ENCODE measurements at places on chromosomes 16 and 17.

DNA sequence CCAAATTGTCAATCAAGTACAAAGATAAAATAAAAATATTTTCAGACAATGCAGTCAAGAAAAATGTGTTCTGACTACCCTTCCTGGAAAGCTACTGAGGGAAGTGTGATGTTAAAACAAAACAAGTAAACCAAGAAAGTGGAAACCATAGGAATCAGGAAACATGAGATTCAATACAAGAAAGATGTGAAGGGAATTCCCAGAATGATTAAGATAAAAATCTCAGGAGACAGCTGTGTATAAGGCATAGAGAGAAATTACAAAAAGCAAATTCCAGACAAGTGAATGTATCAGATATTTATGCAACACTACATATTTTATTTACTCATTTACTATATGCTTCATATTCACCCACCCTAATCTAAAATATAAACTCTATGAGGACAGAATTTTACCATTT is 32.2 kb downstream of the TRIM37 start:
- no peak for DNase-seq

DNA sequence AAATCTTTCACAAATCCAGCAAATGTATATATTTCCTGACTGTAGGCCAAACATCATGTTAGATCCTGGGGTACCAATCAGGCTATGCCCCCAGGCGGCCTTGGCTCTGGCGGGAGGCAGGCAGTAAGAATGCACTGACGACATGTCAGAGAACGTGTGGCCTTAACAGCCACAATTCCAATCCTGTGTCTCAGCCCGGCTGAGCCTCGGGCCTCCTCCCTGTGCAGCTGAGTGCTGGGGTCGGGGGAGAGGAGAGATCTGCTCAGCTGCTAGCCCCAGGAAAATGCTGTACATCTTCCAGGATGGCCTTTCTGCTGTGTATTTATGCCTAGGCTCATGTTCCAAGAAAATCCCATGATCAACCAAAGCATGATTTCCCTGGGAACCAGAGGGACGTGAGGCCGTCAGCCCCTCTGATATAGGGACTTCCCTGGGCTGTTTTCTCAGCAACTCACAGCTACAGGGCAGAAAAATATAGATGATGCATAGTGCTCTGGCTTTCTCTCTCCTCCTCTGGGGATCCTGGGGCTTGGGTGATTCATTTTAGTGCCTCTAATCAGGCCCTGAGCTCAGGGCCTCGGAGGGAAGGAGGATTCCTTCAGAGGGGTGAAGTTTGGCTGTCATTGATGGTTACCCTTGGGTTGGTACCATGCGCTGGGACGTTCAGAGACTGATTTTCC is 604.0 kb downstream of the HS3ST4 start:
- no peak for DNase-seq

DNA sequence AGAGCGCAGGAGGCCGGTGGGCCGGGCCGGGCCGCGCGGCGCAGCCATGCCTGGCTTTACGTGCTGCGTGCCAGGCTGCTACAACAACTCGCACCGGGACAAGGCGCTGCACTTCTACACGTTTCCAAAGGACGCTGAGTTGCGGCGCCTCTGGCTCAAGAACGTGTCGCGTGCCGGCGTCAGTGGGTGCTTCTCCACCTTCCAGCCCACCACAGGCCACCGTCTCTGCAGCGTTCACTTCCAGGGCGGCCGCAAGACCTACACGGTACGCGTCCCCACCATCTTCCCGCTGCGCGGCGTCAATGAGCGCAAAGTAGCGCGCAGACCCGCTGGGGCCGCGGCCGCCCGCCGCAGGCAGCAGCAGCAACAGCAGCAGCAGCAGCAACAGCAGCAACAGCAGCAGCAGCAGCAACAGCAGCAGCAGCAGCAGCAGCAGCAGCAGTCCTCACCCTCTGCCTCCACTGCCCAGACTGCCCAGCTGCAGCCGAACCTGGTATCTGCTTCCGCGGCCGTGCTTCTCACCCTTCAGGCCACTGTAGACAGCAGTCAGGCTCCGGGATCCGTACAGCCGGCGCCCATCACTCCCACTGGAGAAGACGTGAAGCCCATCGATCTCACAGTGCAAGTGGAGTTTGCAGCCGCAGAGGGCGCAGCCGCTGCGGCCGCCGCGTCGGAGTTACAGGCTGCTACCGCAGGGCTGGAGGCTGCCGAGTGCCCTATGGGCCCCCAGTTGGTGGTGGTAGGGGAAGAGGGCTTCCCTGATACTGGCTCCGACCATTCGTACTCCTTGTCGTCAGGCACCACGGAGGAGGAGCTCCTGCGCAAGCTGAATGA is 606 bp downstream of the THAP11 start:
- peak; percentile 89 for DNase-seq

DNA sequence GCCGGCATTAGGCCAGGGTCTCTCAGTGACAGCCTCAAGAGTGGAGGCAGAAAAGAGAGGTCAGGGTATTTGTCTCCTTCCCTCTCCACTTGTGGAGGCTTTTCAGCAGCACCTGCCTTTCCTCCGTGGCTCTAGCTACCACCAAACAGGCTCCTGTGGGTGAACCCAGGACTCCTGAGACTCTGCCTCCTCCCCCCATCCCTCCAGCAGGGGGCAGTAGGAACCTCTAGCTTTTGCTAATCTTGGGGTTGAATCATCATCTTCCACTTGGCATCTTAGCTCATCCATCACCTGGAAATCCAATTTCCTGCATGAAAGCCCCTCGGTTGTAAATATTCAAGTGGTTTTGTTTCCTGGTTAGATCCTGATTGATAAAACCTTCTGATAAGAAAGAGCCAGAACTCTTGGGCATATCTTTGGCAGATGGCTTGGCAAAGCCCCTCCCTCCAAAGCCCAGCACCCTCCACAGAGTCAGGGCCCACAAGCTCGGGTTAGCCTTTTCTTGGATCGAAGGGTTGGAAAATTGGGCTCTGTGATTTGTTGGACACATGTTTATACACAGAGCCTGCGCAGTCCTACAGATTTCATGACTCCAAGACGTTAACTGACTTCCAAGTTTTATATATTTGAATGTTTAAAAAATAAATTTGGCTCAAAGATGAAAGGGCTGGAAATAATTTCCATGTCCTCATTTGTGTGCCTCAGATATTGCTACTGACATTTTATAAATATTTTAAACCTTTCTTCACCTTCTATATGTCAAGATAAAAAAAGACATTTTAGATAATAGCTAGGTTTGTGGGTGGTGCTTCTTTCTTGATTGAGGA is 322.1 kb downstream of the MAP2K4 start:
- peak; percentile 38 for DNase-seq

- peak; percentile 59 for DNase-seq
These were observed 7.9 kb upstream of the RNF157 start for GRCh38 chr17:76248013-76248782.

- DNase-seq = no peak
These were observed 8.0 kb upstream of the MYH13 start for GRCh38 chr17:10380631-10381408.

DNA sequence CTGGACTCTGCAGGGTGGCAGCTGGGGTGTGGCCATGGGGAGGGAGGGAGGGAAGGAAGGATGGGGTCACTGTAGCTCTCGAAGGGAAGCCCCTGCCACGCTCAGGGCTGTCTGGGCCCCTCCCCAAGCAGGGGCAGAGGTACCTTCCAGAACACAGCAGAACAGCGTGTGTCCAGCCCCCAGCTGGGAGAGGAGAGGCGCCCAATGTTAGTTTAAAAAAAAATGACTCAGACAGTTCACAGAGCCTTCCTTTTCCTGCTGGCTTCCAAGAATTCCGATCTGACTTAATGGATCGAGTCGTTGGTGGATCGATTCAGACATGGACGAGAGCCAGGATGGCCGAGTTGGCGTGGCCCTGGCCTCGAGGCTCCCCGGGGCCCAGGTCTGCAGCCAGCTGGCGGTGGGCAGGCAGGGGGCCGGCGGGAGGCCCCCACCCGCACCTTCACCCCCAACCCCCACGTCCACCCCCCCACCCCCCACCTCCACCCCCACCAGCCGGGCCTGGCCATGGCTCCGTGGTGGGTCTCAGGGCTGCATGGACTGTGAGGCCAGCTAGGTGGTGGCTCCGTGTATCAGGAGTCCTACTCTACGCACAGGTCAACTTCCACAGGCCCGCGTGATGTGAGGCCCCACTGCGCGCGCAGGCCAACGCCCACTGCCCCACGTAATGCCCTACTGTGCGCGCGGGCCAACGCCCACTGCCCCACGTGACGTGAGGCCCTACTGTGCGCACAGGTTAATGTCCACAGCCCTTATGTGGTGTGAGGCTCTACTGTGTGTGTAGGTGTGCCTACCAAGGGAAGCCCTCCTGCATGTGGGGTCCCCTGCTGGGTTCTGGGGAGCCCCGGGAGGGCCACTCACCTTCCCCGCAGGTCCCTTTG is 21.8 kb downstream of the CACNA1H start:
- DNase-seq = no peak

Data from activated CD4-positive, alpha-beta T cell treated with anti-CD3 and anti-CD28 coated beads, Interleukin-2, amount 10 ng/mL, durations not matched to agents 24 days and 14 days (primary cell).